Right lobe of liver (tissue), 6 donors: ENCODE measurements at places on chromosomes 5 and 9. TPM values are rescaled to one million over a fixed set of nuclear protein-coding genes. Genes with fewer than 3 reads are reported as not detected.

CCDC171 gene
- 0.43 TPM for total RNA-seq

TMEM215 gene
- total RNA-seq = not detected

MEF2C gene
- total RNA-seq = 19.4 TPM

GFI1B gene
- total RNA-seq = 0.64 TPM

NMUR2 gene
- not detected for total RNA-seq

RGS7BP gene
- 0.97 TPM for total RNA-seq
